RPMI7951 (cell line): ENCODE measurements at places on chromosomes 2 and 18. TPM values are rescaled to one million over a fixed set of nuclear protein-coding genes. Genes with fewer than 3 reads are reported as not detected.

Gene POTEC
- total RNA-seq, result not detected in 2 replicates

Gene RMND5A
- total RNA-seq, result 19.5 and 22.2 TPM in 2 replicates

Gene POTEE
- not detected in 2 replicates for total RNA-seq

Gene REG1B
- not detected in 2 replicates for total RNA-seq

Gene MYO7B
- 11.3 and 12.7 TPM in 2 replicates for total RNA-seq

Gene ZNF512
- 19.8 and 20.5 TPM in 2 replicates for total RNA-seq

Gene TFPI
- 57.2 and 73.3 TPM in 2 replicates for total RNA-seq

Gene SERPINB13
- total RNA-seq, result not detected in 2 replicates

Gene SPDYA
- total RNA-seq, result 0.20 and 0.60 TPM in 2 replicates

Gene HTR2B
- 1.7 TPM in 2 replicates for total RNA-seq

Gene DYNAP
- total RNA-seq, result not detected in 2 replicates

Gene LRP1B
- total RNA-seq, result not detected in 2 replicates

Gene REG1A
- total RNA-seq, result not detected in 2 replicates

Gene DYNC1I2
- 127 and 178 TPM in 2 replicates for total RNA-seq

Gene DLGAP1
- not detected in 2 replicates for total RNA-seq

Gene RAD51AP2
- not detected in 2 replicates for total RNA-seq

Gene INPP5D
- total RNA-seq, result 0.24 and 1.1 TPM in 2 replicates

Gene CNDP1
- not detected in 2 replicates for total RNA-seq
